ENCODE measurements at places on chromosomes 16 and 17. TPM values are rescaled to one million over a fixed set of nuclear protein-coding genes. Genes with fewer than 3 reads are reported as not detected.

DNA sequence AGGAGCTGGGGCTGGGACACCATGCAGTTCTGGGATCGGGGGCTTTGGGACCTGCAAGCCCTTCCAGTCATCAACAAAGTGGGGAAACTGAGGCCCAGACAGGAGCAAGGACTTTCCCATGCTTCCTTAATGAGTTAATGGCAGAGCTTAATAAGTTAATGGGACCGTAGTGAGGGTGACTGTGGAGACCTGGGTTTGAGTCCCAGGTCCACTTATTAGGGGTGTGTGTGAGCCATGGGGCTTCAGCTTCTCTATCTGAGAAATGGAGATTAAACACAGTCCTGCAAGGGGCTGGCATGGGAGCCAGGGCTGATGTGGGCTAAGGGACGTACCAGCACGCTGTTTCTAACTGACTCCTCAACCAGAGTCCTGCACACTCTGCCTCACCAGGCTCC is 41.7 kb upstream of the NKD1 start:
- no peak for DNase-seq

TBC1D3E gene
- total RNA-seq, result not detected

- DNase-seq, result no peak
These were observed 102.2 kb downstream of the RAB11FIP4 start for GRCh38 chr17:31493656-31494155.

- no peak for DNase-seq
These were observed 414.6 kb upstream of the GOT2 start for GRCh38 chr16:59148769-59149155.

GRCh38 chr16:59527206-59527997 is 793.3 kb upstream of the GOT2 start:
- DNase-seq, result no peak

DNA sequence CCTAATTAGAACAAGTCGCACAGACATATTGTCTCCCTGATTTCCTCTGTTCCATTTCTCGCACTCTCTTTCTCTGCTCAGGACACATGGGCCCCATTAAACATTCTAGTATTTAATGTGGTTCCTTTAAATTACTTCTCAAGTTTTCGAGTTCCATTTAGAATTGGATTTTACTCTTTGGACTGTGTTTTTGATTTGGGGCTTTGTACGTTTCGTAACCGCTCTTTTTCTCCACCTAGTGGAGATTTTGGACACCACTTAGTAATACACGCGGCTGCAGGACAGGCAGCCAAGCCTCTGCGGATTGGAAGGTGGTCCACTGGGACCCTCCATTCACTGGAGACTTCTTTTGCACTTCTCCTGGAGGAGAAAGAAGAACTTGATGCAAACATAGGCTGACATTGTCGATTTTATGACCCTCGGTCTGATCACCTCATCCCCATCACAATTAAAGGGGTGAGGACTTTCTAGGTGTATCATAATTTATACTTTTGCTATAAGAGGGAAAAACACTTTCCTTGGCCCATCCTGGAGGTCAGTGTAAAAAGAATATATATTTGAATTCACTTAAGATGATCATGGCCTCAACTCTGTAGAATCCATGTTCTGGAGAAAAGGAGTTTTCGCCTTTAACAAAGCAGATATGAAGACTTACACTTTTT is 85.7 kb downstream of the NOG start:
- peak; percentile 46 for DNase-seq
